Daoy (cell line): ENCODE measurements at places on chromosomes 7 and 10.

DNA sequence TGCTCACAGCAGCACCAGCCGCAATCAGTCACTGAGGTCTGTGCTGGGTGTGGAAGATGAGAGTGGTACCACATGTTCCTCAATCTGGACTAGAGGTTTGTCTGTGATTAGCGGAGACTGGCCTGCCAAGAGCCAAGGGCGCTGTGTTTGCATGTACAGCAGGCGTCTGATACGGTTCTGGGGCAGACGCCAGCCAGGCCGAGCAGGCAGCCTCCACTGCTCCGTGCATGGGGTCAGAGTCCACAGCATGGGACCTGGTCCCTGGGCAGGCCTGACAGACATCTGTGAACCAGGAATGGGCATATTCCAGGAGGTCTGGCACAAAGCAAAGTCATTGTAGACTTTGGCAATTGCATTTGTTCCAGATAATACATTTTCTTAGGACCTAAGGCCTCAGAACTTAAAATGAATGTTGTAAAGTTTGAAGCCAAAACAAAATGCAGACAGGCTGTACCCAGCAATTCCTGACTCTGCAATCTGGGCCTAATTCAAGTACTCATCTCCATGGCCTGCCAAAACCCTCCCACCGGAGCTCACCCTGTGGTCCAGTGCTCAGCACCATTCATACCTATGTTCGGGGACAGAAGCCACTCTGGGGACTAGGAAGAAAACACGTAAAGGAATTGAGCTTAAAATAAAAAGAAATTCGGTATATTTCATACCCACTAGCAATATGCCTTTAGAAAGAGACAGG lies 50.0 kb upstream of the FAM20C start:
- DNase-seq = no peak

DNA sequence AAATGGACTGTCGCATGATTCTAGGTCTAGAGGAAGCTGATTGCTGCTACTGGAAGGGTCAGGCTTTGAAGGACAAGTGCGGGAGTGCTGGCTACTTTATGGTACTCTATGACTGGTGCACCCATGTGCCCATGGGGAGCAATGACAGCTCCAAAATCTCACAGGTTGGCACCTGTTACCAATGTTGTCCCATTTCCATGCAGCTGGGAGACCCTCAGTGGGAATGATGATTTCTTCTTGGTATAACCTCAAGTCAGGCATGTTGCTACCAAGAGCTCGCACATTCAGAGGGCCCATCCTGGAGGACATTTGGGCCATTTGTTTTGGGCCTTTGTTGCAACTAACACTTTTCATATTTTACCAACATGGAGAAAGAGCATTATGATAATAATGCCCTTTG lies 174.4 kb downstream of the PRKCQ start:
- DNase-seq = no peak

DNA sequence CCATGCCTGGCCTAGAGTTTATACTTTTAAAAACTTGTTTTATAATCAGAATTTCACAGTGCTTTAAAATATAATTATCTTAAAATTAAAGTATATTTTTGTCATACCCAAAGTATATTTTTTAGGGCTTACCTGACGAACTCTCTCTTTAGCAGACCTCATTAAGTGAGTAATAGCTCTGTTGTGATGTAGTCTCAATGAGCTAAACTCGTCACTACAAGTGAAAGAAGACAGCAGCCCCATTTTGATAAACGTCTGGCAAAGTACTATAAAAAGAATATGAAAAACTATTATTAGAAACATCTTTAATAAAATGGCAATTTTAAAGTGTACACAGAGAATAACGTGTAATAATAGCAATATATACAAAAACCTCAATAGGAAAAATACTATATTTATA lies 18.6 kb downstream of the ANKRD61 start:
- DNase-seq = no peak

GRCh38 chr10:3836222-3836820 lies 51.3 kb upstream of the KLF6 start:
- no peak for DNase-seq

- no peak for DNase-seq
Observed at GRCh38 chr7:105007298-105007697, 6.7 kb upstream of the KMT2E start.

DNA sequence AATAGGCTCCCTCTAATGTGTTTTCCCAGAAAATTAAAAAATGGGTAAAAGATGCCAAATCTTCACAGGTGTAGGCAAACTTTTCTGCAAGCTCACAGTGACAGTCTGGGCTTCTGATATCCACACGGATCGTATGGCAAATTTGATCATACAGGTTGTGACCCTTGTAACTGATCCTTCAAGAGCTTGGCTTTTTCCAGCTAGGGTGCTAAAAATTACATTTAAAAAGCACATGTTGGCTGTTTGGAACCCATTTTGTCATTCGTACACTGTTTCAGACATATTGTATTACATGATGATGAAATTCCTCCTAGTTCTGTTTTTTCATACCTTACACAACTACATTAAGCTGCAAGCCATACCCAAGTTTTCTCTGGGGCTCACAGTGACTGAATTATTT lies 138.7 kb downstream of the GFRA1 start:
- DNase-seq = no peak

- no peak for DNase-seq
Observed at GRCh38 chr7:125908711-125909110, 979.1 kb upstream of the POT1 start.

- peak; percentile 35 for DNase-seq
Observed at GRCh38 chr10:61943674-61944378, 42.3 kb downstream of the ARID5B start.

GRCh38 chr10:46549171-46550075 lies 7.0 kb downstream of the GPRIN2 start:
- no peak for DNase-seq

DNA sequence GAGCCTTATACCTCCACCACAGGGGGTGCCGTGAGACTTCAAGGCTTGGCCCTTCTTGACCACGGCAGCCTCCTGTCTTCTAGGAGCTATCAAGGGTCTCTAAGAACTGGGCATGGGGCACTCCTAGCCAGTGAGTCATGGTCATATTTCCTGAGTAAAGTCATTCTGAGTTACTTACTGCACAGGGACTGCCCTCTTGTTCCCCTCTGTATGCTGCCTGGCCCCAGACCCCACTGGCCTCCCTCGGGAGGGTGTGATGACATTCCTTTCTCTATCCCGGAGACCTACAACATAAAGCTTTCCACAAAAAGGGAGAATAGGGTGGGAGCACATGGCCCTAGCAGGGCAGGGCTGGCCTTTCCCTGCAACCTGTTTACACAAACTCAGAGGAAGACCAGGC lies 21.4 kb downstream of the DPCD start:
- no peak for DNase-seq

- DNase-seq = no peak
Observed at GRCh38 chr10:93193906-93194305, 120.2 kb downstream of the CYP26A1 start.

DNA sequence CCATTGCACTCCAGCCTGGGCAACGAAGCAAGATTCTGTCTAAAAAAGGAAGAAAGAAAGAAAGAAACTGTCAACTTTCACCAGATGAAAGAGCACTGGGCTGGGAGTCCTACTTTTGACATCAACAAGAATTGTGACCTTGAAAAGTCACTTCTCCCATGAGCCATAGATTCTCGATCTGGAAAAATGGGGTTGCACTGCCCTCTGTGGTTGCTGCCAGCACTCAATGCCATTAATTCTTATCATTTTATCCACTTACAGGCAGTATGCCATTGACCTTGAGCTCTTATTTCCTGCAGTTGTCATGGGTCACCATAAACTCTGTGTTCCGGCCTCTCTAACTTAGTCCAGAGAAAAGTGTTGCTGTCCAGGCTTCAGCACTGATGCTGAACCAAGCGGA lies 137.2 kb downstream of the NOC3L start:
- peak; percentile 21 for DNase-seq

- no peak for DNase-seq
Observed at GRCh38 chr10:12741360-12741804, 260.1 kb downstream of the CCDC3 start.

DNA sequence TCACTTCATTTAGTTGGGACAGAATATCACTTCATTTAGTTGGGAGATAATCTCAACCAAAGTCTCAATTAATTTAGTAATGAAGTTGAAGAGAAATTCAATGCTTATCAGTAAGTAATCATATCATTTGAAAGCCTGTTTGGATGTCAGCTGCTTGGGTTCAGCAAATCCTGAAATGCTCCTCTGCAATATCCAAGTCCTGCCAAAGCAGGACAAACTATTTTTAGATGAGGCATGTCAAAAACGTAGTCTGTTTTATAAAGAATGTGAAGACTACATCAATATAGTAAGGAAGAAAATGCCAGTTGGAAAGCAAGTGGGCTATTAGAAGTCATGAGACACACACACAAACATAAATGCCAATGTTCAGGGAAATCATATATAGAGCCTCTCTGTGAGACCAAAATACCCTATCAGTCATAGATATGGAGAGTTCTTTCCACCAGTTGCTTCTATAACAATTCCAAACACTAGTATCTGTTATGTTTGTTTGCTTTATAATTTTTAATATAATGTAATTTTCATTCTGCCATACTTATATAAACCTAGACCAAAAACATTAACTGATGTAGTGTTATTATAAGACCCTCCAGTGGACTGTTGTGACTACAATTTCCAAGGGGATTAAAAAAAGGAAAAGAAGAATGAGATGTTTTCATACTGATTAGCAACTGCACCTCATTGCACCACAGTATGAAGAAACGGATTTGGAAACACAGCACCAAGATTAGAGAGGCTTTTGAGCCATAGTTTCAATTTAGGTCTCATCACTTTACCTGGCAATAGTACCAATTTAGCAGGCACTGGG lies 160.7 kb downstream of the LRRTM3 start:
- no peak for DNase-seq

GRCh38 chr7:46603780-46604179 lies 682.7 kb upstream of the IGFBP3 start:
- DNase-seq = peak; percentile 64

DNA sequence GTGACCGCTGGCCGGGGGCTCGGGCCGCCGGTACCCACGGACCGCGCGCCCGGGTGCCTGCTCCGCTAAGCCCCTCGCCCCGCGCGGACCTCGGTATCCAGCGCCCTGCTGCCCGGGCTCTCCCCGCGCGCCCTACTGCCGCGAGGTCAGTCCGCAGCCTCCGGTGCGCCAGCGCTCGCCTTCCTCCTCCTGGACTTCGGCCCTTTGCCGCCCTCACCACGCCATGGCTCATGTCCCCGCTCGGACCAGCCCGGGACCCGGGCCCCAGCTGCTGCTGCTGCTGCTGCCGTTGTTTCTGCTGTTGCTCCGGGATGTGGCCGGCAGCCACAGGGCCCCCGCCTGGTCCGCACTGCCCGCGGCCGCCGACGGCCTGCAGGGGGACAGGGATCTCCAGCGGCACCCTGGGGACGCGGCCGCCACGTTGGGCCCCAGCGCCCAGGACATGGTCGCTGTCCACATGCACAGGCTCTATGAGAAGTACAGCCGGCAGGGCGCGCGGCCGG lies 483 bp downstream of the GDF10 start:
- no peak for DNase-seq

GRCh38 chr10:48748573-48748972 lies 63.9 kb downstream of the WDFY4 start:
- DNase-seq = no peak

DNA sequence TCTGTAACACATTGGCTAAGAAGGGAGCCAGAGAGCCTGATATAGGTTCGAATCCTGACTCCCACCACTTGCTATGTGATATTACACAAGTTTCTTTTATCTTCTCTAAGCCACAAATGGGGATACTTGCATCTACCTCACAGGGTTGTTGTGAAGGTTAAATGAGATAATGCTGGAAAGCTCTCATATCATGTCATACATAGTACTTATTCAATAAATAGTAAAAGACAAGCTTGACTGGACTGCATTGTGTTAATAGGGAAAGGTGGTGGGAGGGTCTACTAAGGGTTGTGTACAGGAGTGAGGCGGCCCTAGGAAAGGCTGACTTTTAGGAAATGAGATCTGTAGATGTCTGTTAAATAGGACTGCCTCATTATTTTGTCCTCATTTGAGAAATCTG lies 35.8 kb upstream of the DNMBP start:
- no peak for DNase-seq

DNA sequence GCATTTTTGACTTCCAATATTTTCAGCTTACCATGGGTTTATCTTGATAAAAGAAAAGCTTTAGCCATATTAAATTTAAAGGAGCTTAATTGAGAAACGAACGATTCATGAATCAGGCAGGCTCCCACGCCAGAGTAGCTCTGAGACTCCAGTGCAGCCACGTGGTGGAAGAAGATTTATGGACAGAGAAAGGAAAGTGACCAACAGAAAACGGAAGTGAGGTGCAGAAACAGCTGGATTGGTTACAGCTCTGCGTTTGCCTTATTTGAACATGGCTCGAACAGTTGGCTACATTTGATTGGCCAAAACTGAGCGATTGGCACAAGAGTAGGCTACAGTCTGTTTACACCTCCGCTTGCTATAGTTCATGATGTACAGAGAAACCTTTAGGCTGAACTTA lies 395.4 kb downstream of the GATA3 start:
- no peak for DNase-seq

DNA sequence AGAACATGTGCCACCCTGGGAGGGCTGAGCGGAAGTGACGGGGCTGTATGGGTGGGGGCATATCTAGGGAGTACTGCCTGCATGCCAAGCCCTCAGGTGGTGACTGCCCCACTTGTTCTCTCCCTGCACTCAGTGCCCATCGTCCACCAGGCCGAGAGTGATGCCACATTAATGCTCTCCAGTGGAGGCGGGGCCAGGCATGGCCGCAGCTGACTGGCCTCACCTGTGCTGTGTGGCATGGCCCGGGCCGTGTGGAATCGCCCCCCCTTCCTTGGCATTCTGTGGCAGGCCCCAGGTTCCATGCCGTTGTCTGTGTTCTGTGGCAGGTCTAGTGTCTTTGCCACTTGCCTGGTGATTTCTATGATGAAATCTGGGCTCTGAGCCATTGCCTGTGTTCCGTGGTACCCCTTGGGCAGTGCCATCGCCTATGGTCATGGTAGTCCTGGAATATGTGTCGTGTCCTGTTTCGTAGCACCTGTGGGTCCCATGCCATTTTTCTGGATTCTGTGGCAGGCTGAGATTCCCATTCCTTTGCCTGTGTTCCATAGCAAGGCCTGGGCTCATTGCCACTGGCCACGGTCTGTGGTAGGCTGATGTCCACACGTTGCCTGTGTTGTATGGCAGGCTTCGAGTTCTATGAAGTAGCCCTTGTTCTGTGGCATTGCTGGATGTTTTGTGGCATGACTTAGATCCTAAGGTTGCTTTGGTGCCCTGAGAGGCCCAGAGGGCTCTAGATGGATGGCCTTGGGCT lies 8.9 kb downstream of the FLNC start:
- no peak for DNase-seq

DNA sequence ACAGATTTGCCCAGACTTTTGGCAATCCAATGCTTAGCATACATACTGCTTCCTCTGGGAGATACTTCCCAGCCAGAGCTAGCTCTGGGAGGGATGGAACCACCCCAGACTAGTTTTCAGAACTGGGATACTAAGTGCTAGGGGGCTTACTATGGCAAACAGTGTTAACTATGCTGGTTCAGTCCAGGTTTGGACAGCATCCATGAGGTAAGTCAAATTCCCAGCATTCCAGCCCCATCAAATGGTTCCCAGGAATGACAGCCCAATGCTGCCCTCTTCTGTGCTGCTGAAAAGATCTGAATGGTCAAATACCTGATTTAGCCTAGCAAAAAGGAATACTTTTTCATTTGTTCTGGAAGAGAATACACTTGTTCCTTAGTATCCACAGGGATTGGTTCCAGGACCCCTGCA lies 141.7 kb upstream of the CCDC6 start:
- DNase-seq = peak; percentile 9
